ENCODE measurements at places on chromosomes 6 and 20. TPM values are rescaled to one million over a fixed set of nuclear protein-coding genes. Genes with fewer than 3 reads are reported as not detected.

The HCK gene
- 8.6 TPM for total RNA-seq

The TULP1 gene
- not detected for total RNA-seq

The NKAPL gene
- 2.6 TPM for total RNA-seq

The RTF2 gene
- total RNA-seq = 60.2 TPM

The EYA4 gene
- total RNA-seq = 6.4 TPM

The SLC12A5 gene
- total RNA-seq = not detected

The RAET1E gene
- total RNA-seq = 0.33 TPM

The DNAH8 gene
- total RNA-seq = not detected

The MUCL3 gene
- total RNA-seq = not detected

The TFAP2B gene
- total RNA-seq = not detected

The FOXF2 gene
- 26.0 TPM for total RNA-seq

The NHSL1 gene
- total RNA-seq = 6.5 TPM

The MAFB gene
- total RNA-seq = 33.9 TPM

The BPIFB2 gene
- total RNA-seq = not detected

The HCRTR2 gene
- total RNA-seq = not detected

The SPATS1 gene
- not detected for total RNA-seq

- no peak for DNase-seq
Observed at GRCh38 chr20:51420111-51420510, 122.4 kb downstream of the NFATC2 start.

- DNase-seq = no peak
Observed at GRCh38 chr6:92753956-92754355, 665.4 kb downstream of the EPHA7 start.

GRCh38 chr6:155085582-155086257 lies 90.6 kb downstream of the TIAM2 start:
- DNase-seq = no peak

DNA sequence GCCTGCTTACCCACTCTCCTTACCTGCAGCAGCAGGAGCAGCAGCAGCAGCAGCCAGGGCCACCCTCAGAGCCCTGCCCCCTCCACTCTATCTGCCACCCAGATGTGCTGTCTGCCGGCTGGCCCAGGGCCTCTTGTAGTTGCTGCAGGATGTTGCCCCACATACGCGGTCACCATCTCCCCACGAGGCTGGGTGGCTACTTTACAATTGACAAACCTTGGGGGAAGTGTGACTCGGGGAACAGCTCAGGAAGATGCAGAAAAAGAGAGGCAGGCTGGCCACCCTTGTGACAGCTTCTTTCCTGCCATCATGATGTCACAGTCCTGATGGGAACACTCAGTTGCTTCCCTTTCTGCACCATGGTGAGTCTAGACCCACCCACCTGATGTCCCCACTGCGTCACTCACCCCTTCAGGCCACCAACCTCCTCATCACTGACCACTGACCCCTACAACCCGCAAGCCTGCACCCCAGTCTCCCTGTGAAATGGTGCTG lies 14.5 kb downstream of the TREM1 start:
- DNase-seq = peak; percentile 72

DNA sequence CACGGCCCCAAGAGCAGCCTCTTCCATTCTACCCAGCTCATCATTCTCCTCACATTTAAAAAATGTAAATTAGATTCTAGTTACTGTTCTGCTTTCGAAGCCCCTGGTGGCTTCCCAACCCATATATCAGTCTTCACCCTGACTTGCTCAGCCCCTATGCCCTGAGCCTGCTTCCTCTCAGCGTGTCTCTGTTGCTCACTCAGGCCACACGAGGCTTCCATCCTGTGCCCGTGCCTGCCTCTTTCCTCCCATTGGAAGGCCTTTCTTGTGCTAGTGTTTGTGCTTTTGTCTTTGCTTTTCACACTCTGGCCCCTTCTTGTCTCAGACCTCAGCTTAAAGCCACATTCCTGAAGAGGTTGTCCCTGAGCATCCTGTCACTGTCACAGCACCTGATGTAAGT lies 78.1 kb downstream of the AFDN start:
- no peak for DNase-seq

- no peak for DNase-seq
Observed at GRCh38 chr6:106534564-106534982, 94.7 kb downstream of the RTN4IP1 start.

DNA sequence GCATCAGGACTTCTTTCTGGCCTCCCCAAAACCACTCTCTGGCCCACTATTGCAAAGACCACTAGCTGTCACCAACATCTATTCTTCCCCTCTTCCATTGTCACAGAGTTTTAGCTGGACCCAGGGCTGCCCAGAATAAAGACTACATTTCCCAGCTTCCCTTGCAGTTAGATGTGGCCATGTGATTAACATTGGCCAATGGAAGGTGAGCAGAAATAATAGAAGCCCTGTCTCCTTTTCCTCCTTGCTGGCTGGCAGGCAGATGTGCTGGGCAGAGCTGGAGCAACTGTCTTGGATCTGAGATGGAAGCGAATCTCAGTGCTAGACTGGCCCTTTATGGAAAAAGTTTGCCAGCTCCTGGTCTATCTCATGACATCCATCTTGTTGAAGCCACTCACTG lies 97.0 kb downstream of the KCNB1 start:
- no peak for DNase-seq

DNA sequence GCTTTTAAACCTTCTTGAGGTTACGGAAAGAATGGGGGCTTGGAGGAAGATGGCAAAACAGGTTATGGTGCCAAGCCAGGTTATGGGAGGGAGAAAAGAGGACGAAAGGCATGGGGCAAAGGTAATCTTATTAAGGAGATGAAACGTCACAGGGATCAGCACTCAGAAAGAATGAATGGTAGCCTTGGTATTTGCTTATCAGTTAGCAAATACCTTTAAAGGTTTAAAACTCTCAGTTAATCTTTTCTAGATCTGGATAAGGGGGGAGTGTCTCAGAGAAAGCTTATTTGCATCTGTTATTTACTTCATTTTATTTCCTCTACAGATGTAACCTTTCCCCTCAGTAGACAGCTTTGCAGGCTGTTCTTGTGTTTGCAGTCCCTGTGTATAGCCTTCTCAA lies 55.5 kb upstream of the EEF1E1 start:
- DNase-seq = no peak

GRCh38 chr6:140346428-140346827 lies 972.0 kb upstream of the CITED2 start:
- no peak for DNase-seq

DNA sequence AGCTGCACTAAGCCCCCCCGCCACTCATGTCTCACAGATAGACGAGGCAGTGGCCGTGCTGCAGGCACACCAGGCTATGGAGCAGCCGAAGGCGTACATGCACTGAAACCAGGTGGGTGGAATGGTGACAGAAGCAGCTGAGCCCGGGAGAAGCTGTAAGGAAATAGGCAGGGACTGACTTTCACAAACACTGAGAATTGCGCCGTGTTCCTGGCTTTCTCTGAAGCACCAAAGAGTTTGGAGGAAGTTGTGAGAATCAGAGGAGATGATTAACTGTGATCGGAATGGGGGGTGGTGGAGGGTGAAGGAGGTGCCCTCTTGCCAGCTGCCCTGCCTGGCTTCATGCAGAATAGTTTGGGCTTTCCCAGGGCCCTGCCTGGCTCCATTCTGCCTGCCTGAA lies 21.6 kb downstream of the TOMM34 start:
- DNase-seq = no peak

- DNase-seq = no peak
Observed at GRCh38 chr20:51995551-51995951, 193.2 kb upstream of the SALL4 start.

GRCh38 chr6:163422550-163422949 lies 8.0 kb downstream of the QKI start:
- no peak for DNase-seq

GRCh38 chr6:29653452-29654038 lies 3.3 kb upstream of the MOG start:
- DNase-seq = no peak

GRCh38 chr6:28282926-28283325 lies 1.6 kb downstream of the PGBD1 start:
- no peak for DNase-seq
